ENCODE measurements at places on chromosomes 13 and 19.

GRCh38 chr13:48873587-48873986 is 102.1 kb upstream of the FNDC3A start:
- no peak for DNase-seq

GRCh38 chr19:35202722-35203688 is 25.5 kb downstream of the FAM187B start:
- DNase-seq = no peak

DNA sequence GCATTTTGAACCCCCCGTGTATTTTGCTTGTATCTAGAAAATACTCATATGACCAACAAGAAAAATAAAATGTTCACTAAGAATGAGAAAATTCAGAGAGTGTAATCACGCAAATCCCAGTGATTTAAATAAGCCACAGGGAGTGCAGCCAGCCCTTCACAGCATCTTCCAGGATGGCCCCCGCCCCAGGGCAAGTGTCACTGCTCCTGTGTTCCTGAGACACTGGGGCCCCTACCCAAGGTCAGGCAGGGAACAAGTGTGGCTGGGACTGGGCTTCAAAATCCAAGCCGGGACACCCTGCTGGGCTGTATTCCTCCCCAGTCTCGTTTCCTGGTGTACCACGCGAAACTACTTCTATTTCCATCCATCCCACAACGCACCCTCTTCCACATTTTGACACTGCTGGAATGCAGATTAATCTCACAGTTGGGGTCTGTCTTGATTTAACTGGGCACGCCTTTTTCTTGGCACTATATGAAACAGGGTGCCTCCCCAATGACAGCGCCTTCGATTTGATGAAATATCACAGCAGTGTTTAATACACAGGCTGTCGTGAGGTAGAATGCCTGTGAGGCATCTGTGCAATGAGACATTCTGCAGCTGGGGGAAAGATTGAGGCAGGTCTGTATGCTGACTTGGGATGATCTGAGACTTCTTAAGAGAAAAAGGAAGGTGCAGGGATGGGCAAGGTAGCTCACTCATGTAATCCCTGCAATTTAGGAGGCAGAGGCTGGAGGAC is 18.3 kb upstream of the CCNP start:
- DNase-seq = no peak

DNA sequence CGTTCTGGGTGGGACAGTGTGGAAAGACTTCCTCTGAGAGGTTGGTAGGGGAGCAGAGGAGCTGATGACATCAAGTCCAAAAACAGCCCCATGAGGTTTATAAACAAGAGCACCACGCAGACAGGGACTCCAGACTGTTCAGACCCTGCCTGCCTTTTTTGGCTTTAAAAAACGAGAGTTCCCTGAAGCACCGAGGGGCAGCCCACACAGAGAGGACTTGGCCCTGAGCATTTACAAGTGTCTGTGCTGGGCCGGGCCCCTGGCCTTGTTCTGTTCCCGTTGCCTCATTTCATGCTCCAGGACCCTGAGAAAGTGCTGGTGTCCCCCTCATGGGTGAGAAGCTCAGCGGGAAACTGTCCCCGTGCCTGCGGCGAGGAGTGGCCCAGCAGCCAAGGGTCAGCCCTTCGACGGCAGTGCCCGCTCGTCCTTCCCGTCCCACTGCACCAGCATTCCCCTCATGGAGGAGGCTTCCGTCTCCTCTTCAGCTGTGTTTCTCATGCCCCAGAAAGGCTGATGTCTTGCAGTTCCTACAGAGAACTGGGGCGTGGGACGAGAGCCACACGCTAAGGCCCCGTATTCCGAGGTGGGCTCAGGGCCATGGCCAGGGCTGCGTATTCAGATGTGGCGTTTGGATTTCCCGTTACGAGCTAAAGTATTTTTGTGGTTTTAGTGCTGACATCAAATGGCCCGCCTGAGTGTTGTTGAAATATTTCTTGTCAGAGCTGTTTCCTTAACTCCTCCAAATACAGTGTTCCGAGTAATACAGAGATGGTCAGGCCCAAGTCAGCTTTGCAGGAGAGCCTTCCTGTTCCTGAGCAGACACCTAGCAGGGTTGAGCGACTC is 93.5 kb downstream of the ATP11A start:
- DNase-seq = no peak

- no peak for DNase-seq
Measured at GRCh38 chr19:48618278-48618915, 581 bp downstream of the RPL18 start.

DNA sequence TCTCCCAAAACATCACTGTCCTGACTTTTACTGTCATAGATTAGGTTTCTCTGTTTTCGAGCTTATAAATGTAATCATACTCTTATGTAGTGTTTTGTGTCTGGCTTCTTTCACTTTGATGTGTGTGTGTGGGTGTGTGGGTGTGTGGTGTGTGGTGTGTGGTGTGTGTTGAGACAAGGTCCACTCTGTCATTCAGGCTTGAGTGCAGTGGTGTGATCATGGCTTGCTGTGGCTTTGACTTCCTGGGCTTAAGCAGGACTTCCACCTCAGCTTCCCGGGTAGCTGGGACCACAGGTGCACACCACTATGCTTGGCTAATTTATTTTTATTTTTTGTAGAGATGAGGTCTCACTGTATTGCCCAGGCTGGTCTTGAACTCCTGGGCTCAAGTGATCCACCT is 59.6 kb downstream of the PDS5B start:
- DNase-seq = no peak

GRCh38 chr19:40229484-40229883 is 3.0 kb upstream of the CCNP start:
- no peak for DNase-seq

Measured in activated naive CD4-positive, alpha-beta T cell treated with anti-CD3 and anti-CD28 coated beads, Interleukin-2, amount 50 U/mL, for 16 hours (primary cell).